BJ (cell line): ENCODE measurements at places on chromosomes 7 and 10.
A peak's percentile ranks its signal among the peaks of the same experiment; 100 is the strongest.

- no peak for DNase-seq
These were observed 187.7 kb upstream of the KLF6 start for GRCh38 chr10:3972460-3973301.

GRCh38 chr10:124225467-124226270, 132.3 kb upstream of the CHST15 start:
- no peak for DNase-seq

- no peak for DNase-seq
These were observed 209.7 kb downstream of the TEX36 start for GRCh38 chr10:125473143-125473793.

DNA sequence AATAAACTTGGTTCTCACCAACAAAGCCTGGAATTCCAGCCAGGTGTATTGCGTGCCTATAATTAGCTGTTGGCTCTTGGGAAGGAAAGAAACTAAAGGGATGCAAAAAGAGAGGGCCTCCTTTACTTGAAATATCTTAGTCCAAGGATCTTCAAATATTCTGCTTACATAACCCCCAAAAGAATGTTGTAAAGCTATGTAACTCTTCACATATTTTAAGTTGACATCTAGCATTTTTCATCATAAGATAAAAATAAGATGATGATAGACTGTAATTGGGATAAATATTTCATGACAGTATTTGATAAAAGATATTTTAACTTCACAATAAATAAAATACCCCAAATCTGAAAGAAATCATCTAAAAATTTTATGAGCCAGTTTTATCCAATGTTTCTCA, 52.5 kb upstream of the SEPTIN7 start:
- no peak for DNase-seq

- DNase-seq = no peak
These were observed 53.7 kb downstream of the BLNK start for GRCh38 chr10:96217711-96218110.

GRCh38 chr7:108146070-108146842, 16.1 kb upstream of the LAMB4 start:
- peak; percentile 35 for DNase-seq

DNA sequence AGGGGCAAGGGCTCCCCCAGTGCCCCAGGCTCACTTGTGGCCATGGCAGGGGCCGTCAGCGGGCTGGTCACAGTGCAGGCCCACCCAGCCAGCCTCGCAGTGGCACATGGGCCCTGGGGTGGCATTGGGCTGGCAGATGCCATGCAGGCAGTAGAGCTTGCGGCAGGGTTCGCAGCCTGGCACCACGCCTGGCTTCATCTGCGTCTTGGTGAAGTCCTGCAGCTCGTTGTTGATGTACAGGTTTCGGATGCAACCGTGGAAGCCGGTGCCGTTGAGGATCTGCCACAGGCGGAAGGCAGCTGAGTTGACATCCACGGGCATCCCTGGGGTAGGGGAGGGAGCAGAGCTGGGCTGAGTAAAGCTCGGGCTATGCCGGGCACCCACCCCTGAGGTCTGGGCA, 170.6 kb downstream of the LCOR start:
- DNase-seq = no peak

- DNase-seq = no peak
These were observed 39.1 kb downstream of the GOLGA7B start for GRCh38 chr10:97888641-97889262.

DNA sequence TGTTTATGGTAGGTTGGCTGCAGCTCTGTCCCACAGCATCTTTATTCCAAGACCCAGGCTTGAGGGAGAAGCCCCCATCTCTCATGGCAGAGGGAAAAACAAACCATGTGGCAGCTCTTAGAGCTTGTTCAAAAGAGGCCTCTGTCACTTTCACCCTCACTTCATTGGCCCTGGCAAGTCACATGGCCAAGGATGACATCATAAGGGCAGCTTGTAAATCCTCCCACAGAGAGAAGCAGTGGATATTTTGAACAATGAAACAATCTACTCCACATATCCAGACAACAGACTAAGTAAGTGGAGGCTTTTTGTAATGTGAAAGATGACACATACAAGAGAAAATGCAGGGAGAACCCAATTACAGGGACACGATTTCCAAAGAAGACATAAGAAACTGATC, 108.1 kb downstream of the GRID1 start:
- DNase-seq = no peak

DNA sequence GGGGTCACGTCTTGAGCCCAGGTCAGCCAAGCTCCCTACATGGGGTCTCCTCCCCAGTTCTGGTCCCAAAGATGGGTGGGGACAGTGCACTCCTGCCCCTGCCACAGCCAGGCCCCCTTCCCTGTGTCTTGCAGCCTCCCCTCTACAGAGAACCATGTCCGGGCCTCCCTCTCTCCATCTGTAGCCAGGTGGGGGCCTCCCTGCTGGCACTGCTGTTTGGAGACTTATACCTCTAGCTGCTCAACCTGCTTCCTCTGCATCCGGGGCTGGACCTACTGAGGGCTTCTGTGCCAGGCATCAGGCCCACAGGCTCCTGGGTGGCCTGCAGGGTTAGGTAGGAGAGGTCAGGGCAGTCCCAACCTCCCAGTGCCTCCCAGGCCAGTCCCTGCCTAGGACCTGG, 7.9 kb downstream of the SH2B2 start:
- no peak for DNase-seq

- DNase-seq = no peak
These were observed 7.0 kb upstream of the RPEL1 start for GRCh38 chr10:103238506-103239252.

GRCh38 chr7:71470830-71471229, 338.9 kb downstream of the GALNT17 start:
- DNase-seq = no peak

DNA sequence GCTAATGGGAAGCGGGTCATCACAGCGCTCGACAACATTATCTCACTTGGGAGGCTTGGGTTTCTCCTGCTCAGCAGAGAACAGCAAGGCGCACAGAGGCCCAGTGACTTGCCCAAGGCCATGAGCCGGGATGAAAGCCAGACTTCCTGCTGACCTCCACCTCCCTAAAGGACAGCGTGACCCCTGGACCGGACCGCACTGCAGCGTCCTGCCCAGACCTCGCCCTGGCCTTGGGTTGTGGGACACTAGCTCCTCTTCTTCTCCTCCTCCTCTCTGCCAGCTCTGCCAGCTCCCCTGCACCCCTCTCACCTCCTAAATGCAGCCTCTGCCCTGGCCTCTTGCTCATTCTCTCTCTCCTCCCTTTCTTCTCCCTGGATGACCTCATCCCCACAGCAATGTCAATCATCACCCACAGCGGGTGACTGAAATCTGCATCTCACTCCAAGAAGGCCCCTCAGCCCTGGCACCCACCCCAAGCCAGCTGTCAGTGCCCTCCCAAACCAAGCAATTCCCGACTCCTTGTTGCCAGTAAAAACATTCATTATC, 19.4 kb downstream of the SPOCK2 start:
- DNase-seq = no peak

GRCh38 chr7:120056227-120056626, 216.7 kb upstream of the KCND2 start:
- DNase-seq = no peak

DNA sequence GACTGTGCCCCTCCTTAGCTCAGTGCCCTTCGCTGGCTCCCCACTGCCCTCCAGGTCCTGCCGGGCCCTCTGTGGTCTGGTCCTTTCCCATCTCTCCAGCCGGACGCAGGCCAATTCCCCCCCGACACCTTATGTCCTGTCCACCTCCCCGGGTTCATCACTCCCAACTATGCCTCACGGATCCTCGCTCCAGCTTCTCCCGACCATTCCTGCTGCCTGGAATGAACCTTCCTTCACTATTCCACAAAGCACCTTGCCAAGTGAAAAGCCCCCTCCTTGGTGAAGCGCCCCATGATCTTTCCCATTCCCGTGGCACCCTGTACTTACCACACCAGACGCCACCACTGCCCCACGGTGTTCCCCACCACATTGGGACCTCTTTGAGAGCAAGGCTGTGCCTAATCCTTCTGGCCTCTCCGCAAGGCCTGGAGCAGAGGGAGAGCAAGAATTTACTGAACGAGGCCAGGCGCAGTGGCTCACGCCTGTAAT, 47.2 kb downstream of the TMEM270 start:
- DNase-seq = no peak

DNA sequence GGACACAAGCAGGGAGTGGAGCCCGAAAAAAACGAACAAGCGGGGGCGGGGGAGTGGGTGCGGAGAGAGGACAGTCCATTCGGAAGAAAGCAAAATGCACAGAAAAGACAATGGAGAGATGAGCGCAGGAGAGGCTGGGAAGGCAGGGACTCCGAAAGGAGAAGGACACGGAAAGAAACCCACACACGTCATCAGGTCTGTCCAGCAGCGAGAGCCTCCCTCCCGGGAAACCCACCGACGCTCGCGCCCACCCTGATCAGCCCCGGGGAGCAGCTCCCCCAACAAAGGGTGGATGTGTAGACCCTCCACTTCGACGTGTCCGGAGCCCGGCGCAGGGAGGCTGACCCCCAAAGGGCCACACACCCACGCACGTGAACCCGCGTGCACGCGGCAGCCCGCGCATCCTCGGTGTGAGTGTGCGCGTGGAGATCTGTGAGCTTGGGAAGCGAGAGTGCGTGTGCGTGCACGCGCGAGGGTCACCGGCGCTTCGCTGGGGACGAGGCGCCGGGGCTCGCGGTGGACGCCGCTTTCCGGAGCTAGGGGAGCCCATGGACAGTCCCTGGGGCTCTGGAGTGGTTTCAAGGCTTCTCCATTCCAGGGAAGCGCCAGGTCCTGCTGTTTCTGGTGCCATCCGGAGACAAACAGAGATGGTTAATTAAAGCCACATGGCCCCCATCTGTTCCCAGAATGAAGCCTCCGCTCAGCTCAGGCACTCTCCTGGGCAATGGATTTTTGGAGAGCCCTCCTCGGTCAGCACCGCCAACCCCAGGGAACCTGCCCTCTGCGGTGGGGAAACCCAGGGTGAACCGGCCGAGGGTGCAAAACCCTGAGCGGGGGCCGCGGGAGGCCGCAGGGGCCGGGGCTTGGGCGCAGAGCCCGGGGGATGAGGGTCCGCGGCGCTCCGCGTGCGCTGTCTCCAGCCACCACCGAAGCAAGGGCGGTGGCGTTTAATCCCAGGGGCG, 916 bp downstream of the LAMB1 start:
- DNase-seq = no peak

DNA sequence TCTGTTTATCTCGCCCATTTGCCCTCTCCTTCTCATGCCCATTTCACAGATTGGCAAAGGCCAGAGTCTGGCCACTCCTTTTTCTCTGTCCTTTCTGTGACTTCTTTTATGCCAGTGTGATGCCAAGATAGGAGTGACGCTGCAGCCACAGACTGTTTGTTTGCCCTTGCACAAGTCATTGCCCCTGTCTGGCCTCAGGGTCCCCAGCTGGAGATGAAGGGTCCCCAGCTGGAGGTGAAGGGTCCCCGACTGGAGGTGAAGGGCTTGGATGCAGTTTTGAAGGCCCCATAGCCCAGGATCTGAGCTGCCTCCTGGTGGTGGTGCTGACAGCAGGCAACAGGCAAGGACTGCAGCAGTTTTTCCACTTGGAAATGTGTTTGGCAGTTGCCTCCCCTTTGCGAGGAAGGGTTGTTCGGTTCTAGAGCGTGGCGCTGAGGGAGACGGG, 50.8 kb upstream of the SLC29A3 start:
- DNase-seq = no peak

DNA sequence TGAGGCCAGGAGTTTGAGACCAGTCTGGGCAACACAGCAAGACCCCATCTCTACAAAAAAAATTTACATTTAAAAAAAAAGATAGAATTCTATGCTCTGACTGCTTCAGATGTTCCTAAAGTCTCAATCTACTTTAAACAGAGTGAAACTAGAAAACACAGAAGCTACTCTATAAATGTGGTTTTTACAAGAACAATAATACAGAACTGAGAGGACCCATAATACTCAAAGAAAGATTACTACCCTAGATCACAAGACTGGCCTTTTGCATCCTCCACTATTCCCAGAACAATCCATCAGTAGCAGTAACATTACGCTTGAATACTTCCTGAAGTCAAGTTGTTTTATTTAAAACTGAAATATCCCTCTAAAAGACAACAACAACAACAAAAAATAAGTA, 119.4 kb downstream of the ZFAND4 start:
- DNase-seq = no peak

GRCh38 chr10:131448171-131448570, 136.7 kb upstream of the TCERG1L start:
- no peak for DNase-seq

GRCh38 chr7:44222776-44223261, 22.0 kb downstream of the YKT6 start:
- DNase-seq = no peak

DNA sequence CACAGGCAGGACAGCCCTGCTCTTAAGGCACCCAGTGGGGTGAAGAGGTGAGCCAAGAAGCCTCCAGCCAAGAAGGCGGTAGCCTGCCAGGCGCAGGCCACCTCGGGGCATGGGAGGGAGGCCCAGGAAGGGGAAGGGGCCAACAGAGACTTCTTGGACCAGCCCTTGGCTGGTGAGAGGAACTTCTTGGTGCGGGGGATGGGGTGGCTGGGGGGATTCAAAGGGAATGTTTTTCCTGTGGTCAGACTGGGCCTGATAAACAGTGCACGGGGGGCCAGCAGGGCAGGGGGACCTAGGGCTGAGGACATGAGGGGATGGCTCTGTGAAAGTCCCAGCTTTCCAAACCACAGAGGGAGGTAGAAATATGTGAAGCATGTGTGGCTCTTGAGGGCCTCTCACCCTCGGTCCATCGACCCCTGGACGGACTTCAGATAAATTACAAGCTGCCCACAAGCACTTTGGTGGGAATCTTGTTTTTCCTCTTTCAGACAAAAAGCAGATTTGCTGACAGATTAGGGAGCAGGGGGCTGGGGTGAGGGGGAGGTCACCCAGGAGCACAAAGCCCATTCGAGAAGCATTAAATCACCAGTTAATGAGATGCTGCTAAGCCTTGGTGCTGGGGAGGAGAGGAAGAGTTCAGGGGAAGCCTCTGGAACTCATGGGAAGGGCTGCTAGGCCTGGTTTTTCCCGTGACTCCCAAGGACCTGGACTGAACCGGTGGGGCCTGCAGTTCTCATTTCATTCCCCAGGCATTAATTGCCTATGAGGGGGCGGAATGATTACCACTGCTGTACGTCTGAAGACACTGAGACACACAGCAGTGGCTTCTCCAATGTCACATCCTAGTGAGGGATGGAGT, 11.3 kb downstream of the CRYGN start:
- peak; percentile 84 for DNase-seq

GRCh38 chr10:91477236-91477635, 67.1 kb downstream of the HECTD2 start:
- DNase-seq = no peak

DNA sequence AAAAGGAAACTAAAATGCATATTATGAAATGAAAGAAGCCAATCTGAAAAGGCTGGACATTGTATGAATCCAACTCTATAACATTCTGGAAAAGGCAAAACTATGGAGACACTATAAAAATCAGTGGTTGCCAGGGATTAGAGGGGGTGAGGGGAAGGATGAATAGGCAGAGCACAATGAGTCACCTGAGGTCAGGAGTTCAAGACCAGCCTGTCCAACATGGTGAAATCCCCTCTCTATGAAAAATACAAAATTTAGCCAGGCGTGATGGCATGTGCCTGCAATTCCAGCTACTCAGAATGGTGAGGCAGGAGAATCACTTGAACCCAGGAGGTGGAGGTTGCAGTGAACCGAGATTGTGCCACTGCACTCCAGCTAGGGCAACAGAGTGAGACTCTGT, 324.8 kb upstream of the PHYHIPL start:
- DNase-seq = no peak
